CD4-positive, alpha-beta T cell treated with Interferon gamma for 1 hour (primary cell): ENCODE measurements at places on chromosomes 1 and 21.

DNA sequence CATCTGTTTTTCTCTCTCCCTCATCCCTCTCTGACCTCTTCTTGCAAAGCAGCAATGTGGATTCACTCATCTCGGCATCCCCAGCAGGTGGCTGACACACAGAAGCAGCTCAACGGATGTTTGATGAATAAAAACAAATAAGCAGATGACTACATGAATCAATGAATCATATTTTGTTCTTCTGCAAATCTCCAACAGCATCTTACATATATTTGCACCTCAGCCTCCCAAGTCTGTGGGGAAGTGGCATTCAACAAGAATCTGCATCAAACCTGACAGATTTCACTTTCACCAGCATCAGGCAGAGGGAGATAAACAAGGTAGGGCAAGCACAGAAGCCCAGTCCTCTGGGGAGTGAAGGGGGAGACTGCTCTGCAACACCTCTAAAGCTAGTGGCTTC lies 34.0 kb downstream of the CAPN8 start:
- no peak for DNase-seq

DNA sequence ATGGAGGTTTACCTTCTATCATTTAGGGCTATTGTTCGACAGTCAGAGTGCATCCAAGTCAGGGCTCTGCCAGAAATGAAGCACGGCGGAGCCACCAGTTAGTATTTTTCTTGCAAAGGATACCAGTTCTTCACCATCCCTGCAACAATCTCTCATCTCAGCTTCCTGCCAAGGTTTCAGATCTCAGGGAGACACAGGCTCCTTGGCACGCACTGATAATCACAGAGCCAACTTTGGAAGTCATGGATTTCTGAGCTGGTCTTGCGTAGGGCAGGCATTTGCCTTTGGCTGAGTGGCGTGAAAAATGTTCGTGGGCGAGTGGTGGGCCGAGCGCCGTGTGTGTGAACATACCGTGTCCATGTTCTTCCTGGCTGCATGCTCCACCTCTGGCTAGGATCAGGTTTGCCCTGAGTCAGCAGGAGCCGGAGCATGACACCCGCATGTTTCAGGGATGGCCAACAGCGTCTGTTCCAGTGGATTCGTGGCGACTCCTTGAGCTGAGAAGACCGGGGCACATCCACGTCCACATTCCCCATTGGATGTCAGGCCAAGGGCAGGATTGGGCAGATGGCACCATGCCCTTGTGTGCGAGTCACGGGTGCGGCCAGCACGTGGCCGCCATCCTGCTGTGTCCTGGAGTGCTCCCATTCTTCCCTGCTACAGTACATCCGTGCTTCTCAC lies 118.5 kb upstream of the C1orf174 start:
- DNase-seq: no peak

GRCh38 chr1:201346337-201346939 lies 31.0 kb downstream of the TNNT2 start:
- DNase-seq: no peak

GRCh38 chr1:77639557-77640069 lies 42.8 kb downstream of the ZZZ3 start:
- DNase-seq: no peak

DNA sequence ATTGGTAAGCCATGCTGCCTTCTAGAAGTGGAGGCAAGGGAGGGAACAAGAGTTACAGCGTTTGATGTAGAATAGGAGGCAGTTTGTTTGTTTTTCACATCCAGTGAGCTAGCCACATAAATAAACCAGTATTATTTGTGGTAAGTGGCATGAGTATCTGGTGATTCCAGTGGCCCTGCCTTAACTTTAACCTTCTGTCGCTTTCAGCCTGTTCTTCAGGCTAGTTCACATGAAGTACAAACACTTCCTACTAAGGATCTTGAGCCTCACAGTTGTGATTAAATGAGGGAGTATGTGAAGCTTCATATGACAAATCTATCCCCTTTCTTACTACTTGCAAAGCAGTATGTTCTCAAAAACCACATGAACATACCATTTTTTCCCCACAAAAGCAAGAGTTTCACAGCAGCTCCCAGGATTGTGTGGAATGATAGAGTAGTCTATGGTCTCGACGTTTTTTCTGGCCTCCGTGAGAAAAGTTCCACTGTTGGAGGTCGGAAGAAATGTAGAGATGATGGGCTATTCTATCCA lies 59.5 kb downstream of the PHACTR4 start:
- no peak for DNase-seq

DNA sequence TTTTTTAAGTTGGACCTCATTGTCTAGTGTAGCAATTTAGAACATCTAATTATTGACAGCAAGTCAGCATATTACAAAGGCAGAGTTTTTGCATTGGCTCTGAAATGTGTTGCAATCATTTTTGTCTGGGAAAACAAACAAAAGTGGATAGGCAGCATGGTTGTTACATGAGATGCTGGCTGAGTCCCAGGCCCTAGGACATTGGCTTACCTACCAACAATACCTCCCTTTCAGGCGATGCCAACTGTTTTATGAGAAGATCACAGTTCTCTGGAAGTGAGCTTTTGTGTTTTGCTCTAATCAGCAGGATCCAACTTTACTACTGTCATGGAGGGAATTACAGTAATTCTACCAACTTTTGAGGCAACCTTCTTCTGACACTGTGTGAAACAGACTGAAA lies 71.5 kb upstream of the CXADR start:
- DNase-seq: no peak

DNA sequence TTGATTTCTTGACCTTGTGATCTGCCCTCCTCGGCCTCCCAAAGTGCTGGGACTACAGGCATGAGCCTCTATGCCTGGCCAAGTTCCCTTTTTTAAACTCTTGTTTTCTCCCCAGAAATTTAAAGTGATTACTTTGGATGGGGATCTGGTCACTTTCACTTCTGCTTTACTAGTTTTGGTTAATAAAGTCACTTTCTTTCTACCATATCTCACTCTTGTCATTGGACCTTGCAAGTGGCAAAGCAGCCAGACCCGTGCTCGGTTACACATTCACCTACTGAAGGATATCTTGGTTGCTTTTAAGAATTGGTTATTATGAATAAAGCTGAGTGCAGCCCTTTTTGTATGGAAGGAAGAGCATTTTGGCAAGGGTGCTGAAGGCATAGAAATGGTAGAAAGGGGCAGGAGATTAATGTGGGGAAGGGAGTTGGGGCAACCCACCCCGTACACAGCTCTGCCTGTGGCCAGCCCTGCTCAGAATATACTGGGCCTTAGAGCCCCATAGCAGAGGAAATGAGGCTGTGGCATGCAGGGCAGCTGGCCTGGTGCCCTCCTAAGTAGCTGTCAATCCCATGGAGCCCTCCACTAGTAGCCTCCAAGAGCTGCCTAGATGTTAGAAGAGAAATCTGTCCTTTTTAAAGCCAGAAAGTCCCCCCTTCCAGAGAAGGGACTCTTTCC lies 40.7 kb downstream of the CD2 start:
- DNase-seq: no peak

DNA sequence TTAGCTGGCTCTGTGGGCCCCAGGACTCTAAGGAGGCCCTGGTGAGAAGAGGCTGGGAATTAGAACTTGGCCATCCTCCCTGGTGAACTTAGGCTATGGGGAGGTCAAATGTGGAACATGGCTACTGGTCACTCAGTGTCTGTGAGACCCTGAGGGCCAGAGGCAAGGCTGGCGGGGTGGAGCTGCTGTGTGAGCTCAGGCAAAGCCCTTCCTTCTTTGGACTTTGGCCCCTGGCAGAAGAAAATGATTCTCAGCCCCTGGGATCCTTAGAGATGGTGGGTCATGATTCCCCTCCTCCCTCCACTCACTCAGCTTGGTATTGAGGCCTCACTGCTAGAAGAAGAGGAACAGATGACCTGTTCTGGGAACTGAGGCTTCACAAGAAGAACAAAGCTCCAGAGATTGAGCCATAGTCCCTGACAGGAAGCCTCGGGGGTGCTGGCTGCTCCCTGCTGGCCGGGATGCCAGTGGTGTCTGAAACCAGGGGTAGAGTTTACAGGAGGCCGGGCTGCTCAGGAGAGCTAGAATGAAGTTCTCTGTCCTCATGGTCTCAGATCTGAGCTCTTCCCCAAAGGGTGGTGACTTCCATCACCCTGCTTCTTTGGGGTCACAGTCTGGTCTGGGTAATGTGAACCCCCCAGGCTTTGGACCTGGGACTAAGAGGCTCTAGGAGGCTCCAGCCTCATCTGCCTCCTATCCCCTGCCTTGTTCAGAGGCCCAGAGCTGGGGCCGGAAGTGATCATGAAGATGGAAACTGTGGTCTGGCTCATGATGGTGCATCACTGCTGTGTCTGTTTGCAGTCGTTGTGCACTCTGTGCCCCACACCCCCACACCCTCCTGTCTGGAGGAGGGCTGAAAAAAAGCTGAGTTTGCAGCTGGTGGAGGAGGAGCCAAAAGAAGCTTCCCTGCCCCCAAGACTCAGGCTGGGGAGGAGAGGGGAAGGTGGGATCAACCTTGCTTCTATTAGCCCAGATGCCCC lies 905 bp downstream of the BTBD19 start:
- peak; percentile 91 for DNase-seq

DNA sequence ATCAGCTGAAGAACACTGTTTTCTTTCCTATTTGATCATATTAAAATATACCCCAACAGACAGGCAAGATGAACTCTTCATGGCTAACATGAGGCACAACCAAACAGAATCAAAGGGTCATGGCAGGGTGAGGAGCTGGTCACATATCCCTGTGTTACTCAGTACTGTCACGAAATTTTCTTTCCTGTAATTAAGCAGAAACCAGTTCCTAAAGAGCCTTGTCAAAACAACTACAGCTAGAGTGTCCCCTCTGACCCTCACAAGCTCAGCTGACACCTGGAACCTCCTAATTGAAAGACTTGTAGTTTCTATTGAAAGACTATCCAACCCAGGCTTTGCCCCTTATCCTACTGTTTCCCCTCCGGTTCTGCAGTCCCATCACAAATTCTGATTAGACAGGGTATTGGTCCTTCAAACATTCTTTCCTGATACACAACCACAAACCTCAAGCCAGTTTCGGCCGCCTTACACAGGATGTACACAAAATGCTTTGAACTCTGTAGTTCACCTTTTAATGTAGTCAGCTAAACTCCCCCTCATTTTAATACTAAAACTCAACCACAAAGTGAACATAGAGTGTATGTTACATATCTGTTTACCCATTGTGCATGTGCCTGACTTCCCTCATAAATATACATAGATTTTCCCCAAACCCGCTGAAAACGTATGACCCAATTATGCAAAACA lies 651.9 kb downstream of the MRPL39 start:
- DNase-seq: no peak

DNA sequence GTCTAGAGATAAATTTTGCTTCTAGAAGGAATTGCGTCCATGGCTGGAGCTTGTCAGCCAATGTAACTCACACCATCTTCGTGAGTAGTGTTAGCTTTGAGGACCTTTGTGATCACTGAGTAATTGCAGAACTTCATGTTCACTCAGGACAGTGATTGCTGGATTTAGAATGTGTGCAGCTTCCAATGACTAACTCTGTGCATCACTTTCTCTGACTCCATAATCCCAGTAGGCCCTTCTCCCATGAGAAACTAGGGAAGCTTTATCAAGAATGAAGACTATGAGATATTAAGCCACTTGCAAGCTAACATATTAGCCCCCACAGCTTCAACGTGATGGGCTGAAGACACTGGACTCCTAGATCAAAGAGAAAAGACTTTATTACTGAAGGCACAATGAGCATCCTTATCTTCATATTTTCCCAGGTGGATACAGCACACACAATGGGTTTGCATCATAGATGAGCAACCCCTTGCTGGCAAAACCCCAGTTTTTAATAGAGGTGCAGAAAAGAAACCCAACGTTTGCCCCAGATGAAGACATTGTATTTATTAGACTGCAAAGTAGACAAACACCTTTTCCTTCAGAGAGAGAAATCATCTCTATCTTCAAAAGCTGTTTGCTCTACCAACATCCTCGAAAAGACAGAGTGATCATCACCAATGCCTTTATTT lies 561.0 kb downstream of the LTN1 start:
- no peak for DNase-seq

DNA sequence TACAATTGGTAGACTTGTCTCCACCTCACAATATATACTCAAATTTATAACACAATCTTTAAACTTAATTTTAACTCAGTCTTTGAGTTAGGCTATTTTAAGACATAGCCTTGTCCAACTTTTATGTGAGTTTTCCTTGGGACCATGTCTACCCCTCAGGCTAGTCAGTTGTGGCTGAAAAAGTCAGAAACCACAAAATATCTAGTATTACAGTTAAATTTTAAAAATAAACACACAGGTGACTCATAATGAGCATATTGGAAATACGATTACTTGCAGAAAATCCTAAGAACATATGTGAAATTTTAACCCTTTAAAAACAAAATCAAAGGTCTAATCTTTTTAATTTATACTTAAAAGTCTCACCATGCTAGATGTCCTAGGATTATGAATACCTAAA lies 4.8 kb upstream of the ASB17 start:
- DNase-seq: no peak

DNA sequence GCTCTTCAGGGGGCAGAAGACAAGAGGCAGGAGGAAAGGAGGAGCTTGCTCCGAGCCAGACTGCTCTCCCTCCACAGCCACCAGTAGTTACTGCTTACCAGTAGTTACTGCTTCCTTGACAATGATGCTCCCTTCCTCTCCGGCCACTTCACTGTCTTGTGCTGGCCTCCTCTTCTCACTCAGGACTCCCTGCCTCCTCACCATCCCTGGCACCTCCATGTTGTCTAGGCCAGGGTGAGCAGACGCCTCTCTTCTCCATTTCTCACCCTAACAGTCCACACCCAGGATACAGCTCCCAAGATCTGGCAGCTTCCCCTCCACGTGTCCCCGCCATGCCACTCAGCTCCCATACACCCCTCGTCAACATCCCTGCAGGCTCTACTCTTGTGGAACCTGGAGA lies 82.4 kb upstream of the TLR5 start:
- DNase-seq: no peak

GRCh38 chr1:55640708-55641473 lies 425.7 kb upstream of the USP24 start:
- DNase-seq: peak; percentile 39

DNA sequence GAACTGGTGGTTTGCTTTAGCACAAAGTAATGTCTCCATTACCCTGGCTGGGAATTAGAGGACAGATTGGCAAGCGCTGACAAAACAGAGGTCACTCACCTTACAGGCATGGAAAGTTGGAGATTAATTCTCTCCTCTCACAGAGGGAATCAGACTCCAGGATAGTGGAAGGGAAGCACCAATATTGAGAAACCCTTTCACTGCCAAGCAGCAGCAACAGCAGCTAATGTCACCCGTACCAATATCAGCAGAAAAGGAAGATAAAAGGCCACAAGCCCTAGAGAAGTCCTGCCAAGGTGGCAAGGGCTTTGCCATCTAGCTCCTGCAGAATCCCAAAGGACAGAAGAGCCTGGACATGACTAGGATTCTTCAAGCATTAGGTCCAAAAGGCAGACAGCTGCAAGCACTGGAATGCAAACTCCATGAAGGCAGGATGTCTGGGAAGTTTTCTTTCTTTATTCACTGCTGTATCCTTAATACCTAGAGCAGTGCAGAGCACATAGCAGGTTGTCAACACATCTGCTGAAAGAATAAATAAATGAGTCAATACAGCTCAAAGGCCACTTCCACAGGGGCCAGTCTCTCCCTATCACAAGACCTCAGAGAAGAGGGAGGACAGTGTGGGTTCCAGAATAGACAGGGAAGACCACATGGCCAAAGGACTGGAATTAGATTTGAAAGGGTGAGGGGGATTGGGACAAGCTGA lies 57.2 kb downstream of the ERI3 start:
- no peak for DNase-seq
